ENCODE measurements at places on chromosomes 2 and 18.

DNA sequence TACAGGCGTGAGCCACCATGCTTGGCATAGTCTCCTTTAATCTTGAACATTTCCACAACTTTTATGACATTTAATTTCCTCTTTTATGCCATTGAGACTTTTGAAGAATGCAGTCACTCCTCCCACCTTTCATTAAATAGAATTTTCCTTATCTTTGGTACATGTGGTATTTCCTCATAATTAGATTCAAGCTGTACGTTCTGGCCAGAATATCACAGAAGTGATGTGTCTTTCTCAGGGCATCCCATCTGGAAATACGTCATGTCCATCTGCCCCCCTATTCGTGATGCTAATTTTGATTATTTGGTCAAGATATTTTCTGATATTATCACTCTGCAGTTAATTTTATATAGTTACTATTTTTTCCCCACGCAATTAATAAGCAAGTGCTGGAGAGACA, 16.9 kb downstream of the CASP10 start:
- DNase-seq: no peak

- DNase-seq: peak; percentile 65
Observed at GRCh38 chr2:60499651-60500265, 53.7 kb downstream of the BCL11A start.

- DNase-seq: no peak
Observed at GRCh38 chr18:44123743-44124142, 556.9 kb upstream of the SETBP1 start.

DNA sequence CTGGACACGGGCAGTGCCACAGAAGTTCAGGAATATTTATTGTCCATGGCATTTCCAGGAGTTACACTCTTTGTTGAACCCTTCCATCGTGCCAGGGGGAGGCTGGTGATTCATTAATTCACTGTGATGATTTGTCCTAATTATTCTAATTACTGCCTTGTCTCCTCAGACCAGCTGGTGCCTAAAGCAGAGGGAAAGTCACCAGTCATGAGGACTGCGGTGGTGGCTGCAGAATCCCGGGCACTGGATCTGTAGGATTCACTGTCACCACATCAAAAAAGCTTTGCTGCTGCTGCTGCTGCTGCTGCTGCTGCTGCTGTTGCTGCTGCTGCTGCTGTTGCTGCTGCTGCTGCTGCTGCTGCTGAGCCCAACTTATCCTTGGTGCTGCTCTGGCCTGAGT, 908.2 kb downstream of the TSN start:
- DNase-seq: no peak

GRCh38 chr2:18516112-18516511, 44.3 kb downstream of the RDH14 start:
- no peak for DNase-seq

DNA sequence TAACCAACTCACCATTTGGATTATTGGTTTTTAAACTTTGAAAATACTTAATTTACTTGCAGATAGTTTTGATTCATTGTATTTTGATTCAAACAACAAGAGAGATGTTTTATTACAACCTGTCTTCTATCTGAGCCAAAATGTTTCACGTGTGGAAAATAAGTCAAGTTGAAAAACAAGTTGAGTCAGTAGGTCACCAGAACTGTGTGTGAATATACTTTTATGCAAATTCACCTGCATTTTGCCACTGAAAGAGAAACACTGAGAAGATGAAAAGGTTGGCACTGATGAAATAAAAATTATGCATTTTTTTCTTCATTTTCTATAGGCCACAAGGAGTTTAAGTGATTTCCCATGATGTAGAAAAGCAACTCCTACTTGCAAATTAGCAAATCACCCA, 68.3 kb downstream of the ICOS start:
- no peak for DNase-seq

DNA sequence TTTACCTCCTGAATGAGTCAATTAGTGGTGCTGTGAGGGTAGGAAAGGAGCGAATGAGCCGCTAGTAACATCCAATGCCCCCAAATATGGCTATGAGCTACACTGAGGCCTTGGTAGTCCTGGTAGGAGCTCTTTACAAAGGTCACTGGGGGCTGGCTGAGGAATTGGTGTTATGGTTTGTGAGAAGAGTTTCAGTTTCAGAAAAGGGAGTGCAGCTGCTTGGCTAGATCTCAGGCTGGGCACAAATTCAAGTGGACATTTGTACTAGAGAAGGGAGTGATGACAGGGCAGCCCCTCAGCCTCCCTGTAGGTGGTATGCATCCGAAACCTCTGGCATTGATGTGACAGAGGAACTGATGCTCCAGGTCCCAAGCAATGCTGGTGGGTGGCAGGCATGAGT, 13.9 kb upstream of the PAIP2B start:
- no peak for DNase-seq

DNA sequence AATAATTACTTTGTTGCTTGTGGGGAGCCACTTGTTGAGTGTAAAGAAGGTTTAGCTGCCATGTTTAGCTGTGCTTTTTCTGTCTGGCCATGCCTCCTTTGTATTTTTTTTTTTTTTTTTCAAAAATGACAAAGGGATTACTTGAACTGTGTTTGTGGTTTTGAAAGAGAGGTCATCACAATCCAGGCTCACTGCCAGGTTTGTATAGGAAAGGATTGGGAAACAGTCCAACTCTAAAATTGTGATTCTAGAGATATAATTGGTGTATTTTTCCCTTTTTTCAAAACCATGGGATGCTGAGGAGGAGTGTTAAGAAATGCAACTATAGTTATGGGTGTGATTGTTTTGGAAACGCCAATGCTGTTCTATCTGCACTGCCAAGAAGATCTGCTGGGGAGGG, 4.3 kb downstream of the ITPRIPL1 start:
- DNase-seq: peak; percentile 61

DNA sequence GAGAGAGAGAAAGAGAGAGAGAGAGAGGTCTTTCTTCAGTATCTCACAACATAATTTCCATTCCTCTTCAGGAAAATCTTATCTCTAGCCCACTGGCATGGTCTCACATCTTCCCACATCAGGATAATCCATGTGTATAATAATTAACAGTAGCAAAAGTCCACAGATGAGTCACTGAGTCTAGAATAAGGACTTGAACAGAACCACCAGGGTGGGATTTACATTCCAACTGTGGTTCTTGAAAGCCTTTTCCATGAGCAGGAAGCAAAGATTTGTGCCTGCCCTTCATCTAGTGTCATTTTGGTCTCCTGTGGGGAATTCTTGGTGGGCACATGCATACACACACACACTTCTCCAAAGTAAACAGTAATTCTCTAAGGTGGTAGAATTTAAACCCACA, 107.1 kb upstream of the TCF4 start:
- no peak for DNase-seq

DNA sequence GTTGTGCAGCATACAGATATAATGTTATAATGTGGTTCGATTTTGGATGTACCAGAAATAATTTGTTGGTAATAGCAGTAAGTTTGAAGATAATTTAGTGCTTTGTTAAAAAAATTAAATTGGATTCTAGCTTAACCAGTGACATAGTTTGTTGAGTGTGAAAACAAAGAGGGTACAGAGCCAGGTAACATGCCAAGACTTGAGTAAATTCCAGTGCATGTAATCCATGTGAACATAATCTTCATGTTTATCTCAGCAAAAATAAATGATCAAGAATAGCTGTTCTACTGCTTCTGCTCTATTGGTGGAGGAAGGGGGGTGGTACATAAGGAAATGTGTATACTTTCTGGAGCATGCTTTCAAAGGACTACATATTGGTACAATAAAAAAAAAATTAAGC, 165.8 kb downstream of the DNAH7 start:
- no peak for DNase-seq

DNA sequence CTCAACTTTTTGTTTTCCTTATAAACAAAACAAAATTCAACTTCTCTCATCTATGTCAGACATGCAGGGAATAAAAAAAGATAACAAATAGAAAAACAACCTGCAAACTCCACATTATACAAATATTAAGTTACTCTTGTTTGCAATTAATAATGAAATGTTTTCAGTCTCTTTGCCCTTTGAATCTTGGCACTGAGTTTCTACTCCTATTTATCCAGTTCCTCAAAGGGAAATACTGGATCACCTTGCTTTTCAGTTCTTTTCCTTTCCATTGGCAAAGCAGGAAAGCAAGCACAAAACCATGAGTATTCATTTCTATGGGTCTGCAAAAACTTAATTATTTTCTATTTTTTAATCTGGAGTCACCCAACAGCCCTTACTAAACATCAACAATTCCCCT, 23.6 kb downstream of the KANSL1L start:
- no peak for DNase-seq

- DNase-seq: no peak
Observed at GRCh38 chr2:177084607-177085006, 128.0 kb upstream of the HNRNPA3 start.

GRCh38 chr2:74316627-74317295, 26.5 kb downstream of the SLC4A5 start:
- DNase-seq: no peak

DNA sequence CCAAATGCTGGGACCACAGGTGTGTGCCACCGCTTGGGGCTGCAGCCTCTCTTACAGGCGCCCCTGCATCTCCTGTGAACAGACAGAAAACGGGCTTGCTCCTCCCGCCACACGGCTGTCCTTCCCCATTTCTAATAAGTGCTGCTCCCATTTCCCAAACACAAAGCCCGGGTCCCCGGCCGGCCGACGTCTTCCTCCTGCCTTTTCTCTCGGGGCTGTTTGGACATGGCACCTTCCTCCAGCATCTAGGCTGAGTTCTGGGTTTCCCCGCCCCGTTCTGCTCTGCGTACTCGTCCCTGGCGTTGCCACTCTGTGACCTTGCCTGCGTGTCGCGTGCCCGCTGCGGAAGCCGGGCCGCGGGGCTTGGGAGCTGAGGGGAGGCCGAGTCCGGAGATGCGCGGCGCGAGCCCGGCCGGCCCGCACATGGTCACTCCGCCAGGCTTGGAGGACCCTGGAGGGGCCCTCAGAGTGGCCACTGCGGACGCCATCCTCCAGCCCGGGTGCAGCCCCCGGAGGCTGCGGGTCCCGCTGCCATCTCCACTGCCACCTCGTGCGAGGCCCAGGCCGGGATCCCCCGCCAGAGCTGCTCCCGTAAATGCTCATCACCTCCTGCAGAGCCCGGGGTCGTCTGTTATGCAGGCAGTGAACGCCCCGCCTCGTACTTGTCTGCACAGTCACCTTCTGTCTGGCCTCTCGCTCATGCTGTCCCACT, 26.3 kb downstream of the PRELID3A start:
- no peak for DNase-seq

DNA sequence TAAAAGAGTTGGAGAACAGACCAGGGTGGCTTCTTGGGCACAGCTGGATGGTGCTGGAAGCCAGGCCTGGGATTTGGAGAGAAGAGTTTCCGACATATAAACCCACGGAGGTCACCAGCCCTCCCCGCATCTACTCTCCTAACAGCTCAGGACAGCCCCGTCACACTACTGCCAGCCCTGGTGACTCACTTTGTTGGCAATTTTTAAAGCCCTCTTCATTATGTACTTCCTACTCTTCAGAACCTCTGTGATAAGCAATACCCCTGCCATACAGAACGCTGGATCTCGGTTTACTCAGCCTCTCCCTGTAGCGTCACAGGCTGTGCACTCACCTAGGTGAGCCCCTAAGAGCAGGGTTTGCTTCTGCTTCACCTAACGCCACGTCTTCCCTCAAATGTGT, 48.1 kb downstream of the ID2 start:
- no peak for DNase-seq

- no peak for DNase-seq
Observed at GRCh38 chr2:20384953-20385352, 34.3 kb upstream of the PUM2 start.

DNA sequence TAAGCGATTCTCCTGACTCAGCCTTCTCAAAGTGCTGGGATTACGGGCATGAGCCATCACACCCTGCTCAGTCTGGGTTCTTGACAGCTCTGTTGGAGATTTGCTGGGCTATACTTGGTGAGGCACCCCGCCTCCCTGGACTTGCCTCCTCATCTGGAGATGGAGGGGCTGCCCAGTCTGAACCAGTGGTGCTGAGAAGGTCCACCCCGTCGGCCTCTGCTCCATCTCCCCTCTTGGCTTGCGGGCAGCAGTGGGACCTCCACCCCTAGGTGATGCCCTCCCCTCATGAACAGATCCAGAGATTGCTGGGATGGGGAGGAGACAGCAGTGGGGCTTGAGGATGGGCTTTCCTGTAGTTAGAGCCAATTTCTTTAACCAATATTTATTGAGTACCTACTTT, 120.9 kb downstream of the CLIP4 start:
- no peak for DNase-seq

GRCh38 chr2:159651884-159652283, 35.5 kb upstream of the BAZ2B start:
- no peak for DNase-seq

DNA sequence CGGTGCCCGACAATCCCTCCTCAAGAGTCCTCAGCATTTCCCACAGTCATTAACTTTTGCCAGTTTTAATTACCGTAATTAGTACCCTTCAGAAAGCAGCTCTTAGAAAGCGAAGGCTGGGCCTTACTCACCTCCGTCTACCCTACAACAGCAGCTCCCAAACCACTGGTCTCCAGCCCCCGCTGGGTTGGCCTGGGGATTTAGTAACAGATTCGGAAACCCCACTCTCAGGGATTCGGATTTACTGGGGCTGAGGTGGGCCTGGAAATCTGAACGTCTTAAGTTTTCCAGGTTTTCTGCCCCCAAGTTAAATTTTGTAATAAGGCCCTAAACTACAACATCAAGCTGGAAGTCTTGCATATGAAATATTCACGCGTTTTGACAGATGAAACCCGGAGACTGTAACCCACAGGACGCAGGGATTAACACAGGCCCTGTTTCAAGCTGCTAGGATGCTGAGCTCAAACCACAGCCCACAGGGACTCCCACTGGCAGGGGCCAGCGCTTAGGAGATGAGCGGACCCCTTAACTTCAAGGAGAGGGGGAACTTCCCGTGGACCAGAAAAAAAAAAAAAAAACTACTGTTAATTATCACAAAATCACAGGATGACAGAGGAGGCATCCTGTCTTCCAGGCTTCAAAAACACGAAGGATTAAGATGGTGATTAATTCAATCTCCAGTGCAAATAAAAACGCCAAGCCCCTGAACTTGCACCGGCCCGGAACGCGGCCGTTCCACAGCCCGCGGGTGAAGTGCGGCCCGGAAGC, 985 bp downstream of the ILKAP start:
- DNase-seq: peak; percentile 48

- peak; percentile 42 for DNase-seq
Observed at GRCh38 chr2:21047141-21048009, 3.5 kb upstream of the APOB start.

Measured in NCI-H1105 treated with DMSO at 0.1 percent for 48 hours (cell line).